ENCODE measurements at places on chromosomes 5 and 9.
A peak's percentile ranks its signal among the peaks of the same experiment; 100 is the strongest.

- DNase-seq: no peak
These were observed 492.7 kb downstream of the RASEF start for GRCh38 chr9:82570226-82570625.

- peak; percentile 49 for DNase-seq
These were observed 113.4 kb downstream of the SYK start for GRCh38 chr9:90914868-90915483.

- DNase-seq: no peak
These were observed 3.4 kb upstream of the F12 start for GRCh38 chr5:177412603-177413233.

GRCh38 chr5:112010475-112010874, 253.5 kb upstream of the NREP start:
- no peak for DNase-seq

GRCh38 chr9:127880143-127880542, 2.7 kb upstream of the AK1 start:
- no peak for DNase-seq

DNA sequence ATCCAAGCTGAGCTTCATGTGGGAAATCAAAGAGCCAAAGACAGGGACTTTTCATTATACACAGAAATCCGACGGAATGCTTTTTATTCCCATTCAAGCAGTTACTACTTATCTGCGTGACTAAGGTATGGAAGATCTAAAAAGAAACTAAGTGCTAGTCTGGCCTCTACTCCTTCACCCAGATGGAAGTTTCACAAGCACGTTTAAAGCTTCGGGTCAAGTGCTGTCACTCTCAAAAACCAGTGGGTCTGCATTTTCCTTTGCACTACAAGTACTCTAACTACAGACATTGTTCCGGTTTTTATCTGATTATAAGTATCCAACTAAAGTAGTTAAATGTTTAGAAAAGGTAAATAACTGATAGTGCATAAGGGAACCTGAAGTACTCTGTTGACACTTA, 13.7 kb upstream of the MTAP start:
- DNase-seq: no peak

DNA sequence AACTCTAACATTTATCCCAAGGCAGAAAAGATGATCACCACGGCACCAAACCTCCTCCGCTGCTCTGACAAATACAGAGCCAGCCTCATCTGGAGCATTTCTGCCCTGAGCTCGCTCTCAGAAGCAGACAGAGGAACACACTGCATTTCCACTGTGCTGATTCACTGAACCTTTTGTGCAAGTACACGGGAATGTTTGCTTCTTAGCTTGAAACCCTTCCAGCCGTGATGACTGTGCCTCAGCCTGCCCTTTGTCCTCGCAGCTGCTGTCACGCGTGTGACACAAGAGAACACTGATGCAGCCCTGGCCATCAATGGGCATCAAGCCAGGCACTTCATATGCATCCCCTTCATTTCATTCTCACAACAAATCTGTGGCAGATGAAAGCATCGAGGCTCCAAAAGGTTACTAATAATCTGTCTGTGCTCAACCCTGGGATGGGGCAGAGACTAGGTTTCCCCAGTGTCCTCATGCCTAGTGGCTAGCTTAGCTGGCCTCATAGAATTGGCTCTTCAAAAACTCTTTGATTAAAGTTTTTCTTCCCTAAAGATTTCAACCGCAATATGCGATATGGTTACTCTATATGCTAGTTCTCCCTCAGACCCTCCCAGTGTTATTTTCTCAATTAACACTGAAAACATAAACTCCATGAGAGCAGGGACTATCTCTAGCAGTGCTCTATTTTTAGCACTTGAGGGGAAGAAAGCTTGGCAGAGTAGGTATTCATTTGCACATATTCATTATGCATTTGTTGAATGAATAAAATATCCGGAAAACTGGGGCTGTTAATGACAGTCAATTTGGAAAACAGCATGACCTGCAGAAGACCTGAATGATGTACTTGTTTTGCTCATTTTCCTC, 7.3 kb downstream of the CDC14B start:
- DNase-seq: no peak

DNA sequence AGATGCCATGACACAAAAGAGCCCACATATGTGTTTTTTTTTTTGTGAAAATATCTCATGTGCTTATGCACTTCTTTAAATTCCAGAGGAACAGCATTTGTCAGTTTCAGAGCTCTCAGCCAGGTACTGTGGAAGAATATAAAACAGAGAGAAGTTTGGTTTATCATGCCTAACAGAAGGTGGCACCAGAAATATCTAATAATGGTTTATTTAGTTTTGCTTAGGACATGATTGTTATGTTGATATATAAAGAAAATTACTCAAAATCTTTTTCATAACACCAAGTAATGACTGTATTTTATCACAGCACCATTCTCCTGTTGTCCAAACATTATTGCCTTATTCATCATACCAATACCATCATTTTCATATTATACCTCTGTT, 455.6 kb upstream of the ACTBL2 start:
- no peak for DNase-seq

DNA sequence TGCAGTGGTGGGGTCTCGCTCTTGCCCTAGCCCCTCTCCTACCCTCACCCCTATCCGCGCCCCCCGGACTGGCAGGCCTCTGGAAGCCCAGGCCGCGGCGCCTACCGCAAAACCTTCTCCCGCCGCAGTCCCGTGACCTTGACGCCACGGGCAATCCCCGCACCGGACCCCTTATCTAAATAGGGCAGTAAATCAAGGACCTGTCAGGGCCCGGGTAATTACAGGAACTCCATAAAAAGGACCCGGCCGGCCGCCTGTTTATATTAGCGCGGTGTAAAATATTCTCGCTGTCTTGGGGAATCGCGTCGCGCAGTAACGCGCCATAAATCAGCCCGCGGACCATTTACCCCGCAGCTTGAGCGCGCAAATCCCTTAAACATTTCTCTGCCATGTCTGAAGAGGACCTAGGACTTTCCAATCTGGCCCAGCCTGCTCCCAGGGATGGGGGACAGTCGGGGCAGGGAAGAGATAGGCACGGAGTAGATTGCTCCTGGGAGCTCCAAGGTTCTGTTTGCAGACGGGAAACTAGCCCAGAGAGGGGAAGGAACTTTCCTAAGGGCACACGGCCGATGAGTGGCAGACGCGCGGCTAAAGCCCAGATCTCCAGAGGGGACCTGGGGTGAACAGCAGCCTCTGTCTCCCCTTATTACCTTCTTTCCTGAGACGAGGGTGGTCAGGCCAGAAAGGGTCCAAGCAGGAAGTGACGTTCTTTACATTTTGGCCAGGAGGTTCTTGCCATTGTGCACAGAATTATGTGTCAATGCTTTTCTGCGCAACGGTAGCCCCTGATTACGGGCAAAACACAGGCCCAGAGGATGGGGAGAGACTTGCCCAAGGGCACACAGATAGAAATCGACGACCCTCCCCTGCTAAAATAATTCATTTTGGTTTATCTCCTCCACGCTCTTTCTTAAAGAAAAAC, 4.8 kb upstream of the HAND1 start:
- DNase-seq: no peak

- no peak for DNase-seq
These were observed 22.3 kb upstream of the ARL15 start for GRCh38 chr5:54332720-54333119.

DNA sequence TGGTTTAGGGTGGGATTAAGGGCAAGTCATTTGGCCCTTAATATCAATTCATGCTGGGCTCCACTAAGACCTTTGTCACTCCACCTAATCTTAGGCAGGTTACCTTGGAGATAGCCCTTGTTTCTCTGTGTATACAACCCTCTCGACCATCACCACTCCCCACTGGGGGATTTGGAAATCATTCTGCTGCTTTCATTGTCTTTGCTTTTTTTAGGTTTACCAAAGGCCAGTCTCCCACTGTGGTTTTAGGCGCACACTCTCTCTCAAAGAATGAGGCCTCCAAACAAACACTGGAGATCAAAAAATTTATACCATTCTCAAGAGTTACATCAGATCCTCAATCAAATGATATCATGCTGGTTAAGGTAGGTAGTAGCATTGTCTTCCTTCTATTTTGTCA, 6.2 kb downstream of the GZMK start:
- no peak for DNase-seq

GRCh38 chr5:3828761-3829160, 233.1 kb downstream of the IRX1 start:
- no peak for DNase-seq

- DNase-seq: no peak
These were observed 28.8 kb downstream of the SPOCK1 start for GRCh38 chr5:137470111-137470920.

GRCh38 chr5:126416266-126416925, 6.8 kb upstream of the GRAMD2B start:
- no peak for DNase-seq

GRCh38 chr9:133726401-133727276, 11.5 kb downstream of the SARDH start:
- peak; percentile 44 for DNase-seq

DNA sequence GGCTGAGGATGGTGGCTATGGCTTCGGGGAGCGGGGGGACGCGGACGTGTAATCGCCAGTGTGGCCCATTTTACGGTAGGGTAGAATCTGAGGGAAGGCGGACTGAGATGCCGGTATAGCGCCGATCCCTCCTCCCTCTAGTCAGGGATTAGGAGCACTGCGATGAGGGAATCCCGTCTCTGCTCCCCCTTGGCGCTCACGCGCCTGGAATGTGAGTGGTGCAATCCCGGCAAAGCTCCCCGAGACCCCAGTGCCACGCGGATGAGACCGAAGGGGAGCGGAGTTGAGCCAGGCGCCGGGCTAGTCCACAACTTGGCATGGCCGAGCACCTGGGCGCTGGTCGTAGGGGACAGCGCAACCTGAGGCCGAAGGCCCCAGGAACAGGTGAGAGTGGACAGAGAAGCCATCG, 2.2 kb downstream of the NPR3 start:
- no peak for DNase-seq

- DNase-seq: no peak
These were observed 126.7 kb upstream of the GRHPR start for GRCh38 chr9:37295796-37296195.

DNA sequence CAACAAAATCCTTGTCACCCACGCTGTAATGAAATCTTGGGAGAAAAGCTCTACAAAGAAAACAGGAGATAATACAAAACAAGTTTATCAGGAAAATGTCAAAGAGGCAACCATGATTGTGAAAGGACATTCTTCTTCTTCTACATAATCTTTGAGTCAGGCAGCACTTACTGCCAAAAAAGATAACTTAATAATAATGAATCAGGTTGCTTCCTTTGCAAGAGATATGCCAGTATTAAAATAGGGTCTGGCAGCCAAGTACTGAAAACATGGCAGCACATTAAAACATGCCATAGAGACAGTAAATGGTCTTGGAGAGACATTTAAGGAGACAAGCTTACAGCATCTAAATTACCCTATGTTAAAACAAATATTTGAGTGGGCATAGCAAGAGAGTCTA, 1573.4 kb downstream of the EFNA5 start:
- DNase-seq: no peak

- DNase-seq: no peak
These were observed 3.7 kb downstream of the HABP4 start for GRCh38 chr9:96453625-96454024.

- DNase-seq: no peak
These were observed 53.8 kb upstream of the FBN2 start for GRCh38 chr5:128591598-128592455.

DNA sequence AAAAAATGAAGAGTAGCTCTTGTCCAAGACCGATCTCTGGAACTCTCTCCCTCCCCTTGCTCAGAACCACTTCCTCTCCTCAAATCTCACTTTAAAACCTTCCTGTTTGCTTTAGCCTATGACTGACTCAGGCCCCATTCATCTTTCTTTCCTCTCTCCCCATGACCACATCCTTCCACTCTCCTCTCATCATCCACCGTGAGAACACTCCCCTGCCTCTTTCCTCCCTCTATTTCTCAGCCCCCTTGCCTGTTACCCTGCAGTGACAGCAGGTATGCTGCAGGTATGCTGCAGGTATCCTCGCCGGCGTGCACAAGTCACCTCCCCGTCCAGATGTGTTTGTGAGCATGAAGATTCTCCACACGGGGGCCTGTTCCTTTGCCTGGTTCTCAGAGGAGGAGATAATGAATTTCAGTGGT, 505.3 kb downstream of the CCDC171 start:
- no peak for DNase-seq

DNA sequence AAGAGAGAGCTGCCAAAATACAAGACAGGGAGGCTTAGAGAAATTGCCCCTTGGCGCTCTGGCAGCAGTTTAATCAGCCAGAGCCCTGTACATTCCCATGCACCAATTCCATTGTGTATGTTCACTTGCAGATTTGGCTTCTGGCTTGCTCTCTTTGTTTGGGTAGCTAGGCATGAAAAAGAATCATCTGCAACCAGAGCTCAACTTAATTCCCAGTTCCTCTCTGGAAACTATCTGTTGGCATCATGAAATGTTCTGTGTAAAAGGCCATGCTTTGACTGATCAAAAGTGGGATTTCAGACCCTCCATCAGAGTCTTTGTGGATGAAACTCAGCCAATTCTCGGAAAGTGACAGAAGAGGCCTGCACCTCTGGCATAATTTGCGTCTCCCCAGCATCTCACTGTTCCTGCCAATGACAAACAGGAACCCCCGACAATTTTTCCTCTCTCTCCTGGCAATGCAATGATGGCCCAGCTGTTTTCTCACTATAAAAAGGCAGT, 53.8 kb upstream of the RAD23B start:
- no peak for DNase-seq

DNA sequence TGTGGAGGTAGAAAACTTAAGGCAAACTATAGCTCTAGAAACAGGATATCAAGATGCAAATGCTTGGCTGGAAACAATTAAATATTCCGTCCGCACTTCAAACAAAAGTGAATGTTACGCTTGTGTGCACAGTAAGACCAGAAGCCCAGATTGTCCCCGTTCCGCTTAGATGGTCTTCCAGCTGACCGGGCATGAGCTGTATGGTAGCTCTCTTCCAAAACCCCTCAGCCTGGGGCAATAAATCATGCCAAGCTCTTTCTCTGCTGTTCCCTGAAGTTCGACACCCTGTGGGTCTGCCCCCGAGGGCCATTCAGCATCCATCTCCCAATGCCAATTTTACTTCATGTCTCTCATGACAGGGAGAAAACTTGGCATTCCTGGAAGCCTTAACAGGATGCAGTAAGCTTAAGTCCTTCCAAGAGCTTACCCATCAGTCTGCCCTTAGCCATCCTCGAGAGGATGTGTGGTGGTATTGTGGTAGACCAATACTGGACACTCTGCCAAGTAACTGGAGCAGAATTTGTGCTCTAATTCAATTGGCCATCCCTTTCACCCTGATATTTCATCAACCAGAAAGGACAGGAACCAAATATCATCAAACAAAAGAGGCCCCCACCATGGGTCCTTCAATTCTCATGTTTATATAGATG, 70.7 kb upstream of the RANBP6 start:
- no peak for DNase-seq

DNA sequence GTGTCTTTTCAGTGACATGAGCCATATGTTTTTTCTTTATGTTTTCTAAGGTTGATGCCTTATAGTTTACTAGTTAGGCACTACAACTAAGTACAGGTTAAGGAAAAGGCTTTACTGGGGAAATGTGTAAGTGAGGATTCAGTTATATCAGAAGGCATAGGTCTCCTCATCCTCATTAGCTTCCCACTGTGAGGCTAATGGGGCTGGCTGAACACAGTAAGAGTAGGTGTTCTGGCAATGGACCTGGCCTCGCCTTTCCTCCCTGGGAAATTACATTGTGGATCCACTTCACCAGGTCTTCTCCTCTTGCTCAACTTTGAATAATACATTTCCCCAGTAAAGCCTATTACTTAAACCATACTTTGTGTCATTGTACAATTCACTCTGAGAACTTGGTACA, 225.5 kb downstream of the PTPRD start:
- no peak for DNase-seq

GRCh38 chr5:78490709-78491485, 130.5 kb downstream of the SCAMP1 start:
- no peak for DNase-seq

- no peak for DNase-seq
These were observed 54.9 kb downstream of the SLC44A1 start for GRCh38 chr9:105299190-105299854.

- no peak for DNase-seq
These were observed 3.7 kb downstream of the TUBB4B start for GRCh38 chr9:137244486-137245449.

Data from stimulated activated CD8-positive, alpha-beta memory T cell treated with anti-CD3 and anti-CD28 coated beads, Interleukin-7, amount 100 ng/mL, for 1 hour (primary cell).